Omental fat pad (tissue), 4 donors: ENCODE measurements at places on chromosomes 7 and 10. TPM values are rescaled to one million over a fixed set of nuclear protein-coding genes. Genes with fewer than 3 reads are reported as not detected.

Gene TWIST1
- 5.4 TPM for total RNA-seq

DNA sequence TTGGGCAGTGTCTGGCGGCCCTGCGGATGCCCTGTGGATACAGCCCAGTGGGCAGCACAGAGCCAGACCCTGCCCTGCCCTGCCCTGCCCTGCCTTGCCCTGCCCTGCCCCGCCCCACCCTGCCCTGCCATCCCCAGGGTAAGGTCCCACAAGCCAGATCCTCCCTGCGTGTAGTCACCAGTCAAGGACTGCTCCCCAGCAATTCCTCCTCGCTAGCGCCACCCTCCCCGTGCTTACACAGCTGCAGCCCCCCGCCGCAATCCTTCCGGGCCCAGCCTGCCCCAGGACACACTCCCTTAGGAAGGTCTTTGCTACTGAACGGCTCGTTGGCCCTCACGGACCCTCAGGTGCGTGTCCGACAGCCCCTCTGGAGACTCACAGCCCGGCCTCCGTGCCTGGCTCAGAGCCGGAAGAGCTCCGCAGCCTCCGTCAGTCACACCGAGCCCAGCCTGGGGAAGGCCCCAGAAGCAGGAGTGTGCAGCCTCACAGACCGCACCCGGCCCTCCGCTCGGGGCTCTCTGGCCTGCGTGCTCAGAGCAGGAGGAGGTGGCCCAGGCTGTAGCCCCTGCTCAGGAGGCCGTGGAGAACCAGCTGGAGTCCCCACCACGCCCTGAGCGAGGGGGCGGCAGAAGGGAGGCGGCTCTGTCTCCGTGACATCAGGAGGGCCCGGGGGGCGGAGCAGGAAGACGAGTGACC lies 68.3 kb downstream of the PWWP2B start:
- no peak for DNase-seq

GRCh38 chr10:28592953-28593352 lies 60.0 kb downstream of the WAC start:
- DNase-seq = no peak

DNA sequence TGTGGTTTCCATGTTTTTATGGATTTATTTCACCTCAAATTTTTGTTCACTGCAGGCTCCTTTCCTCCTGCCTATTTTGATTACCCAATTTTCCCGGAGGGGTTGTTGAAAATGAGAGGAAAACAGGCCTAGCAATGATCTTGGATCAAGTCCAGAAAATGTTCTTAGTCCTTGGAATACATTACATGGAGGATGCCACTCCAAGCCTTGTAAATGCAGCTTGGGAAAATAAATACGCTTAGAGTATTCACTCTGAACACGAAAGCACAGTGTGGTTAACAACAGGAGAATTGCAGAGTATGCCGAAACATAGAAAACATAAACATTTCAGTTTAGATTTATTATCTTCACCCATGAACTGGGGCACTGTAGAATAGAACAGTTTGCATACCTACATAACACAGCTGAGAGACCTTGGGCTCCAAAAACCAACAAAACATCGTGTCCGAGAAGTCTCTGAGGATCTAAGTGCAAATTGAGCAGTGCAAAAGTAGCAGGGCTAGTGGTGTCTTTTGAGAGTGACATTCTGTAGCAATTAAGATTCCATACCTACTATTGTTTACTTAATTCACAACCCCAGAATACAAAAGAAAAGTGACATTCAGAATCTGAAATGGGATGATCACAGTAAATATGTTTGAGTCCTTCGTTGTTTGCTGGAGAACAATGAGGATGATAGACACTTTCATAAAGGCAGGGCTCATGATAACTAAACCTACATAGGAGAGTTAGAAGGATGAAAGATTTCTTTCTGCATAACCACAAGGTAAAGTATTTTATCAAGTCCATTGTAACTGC lies 7.6 kb upstream of the CD36 start:
- no peak for DNase-seq

DNA sequence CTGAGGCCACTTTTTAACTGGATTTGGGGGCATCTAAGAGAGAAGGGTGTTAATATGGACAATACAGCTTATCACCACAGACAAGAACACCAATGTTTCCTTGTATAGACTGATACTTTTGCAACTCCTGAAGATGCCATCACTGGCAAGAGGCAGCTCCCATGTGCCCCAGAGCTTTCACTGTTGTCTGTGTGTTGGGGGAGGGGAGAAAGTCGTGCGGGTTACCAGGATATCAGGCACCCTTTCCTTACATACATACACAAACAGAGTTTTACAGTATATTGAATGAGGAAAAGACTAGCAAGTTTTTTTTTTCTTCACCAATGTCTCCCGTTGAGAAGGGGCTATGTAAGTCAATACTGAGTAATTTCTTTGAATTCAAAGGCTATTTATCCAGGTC lies 4.1 kb upstream of the DLX6 start:
- DNase-seq = no peak
